ENCODE measurements at places on chromosomes 5 and 9. TPM values are rescaled to one million over a fixed set of nuclear protein-coding genes. Genes with fewer than 3 reads are reported as not detected.

Gene IFNA13
- not detected for total RNA-seq

Gene PCDHGC4
- 0.69 TPM for total RNA-seq

Gene KIF12
- total RNA-seq = 0.12 TPM

Gene PRR16
- 16.5 TPM for total RNA-seq

Gene CBY3
- not detected for total RNA-seq
